NCI-H510A (cell line): ENCODE measurements at places on chromosomes 1 and 21.

GRCh38 chr1:3879099-3879498 lies 21.0 kb downstream of the C1orf174 start:
- DNase-seq: no peak

GRCh38 chr1:226417830-226418546 lies 10.1 kb upstream of the PARP1 start:
- DNase-seq: no peak

DNA sequence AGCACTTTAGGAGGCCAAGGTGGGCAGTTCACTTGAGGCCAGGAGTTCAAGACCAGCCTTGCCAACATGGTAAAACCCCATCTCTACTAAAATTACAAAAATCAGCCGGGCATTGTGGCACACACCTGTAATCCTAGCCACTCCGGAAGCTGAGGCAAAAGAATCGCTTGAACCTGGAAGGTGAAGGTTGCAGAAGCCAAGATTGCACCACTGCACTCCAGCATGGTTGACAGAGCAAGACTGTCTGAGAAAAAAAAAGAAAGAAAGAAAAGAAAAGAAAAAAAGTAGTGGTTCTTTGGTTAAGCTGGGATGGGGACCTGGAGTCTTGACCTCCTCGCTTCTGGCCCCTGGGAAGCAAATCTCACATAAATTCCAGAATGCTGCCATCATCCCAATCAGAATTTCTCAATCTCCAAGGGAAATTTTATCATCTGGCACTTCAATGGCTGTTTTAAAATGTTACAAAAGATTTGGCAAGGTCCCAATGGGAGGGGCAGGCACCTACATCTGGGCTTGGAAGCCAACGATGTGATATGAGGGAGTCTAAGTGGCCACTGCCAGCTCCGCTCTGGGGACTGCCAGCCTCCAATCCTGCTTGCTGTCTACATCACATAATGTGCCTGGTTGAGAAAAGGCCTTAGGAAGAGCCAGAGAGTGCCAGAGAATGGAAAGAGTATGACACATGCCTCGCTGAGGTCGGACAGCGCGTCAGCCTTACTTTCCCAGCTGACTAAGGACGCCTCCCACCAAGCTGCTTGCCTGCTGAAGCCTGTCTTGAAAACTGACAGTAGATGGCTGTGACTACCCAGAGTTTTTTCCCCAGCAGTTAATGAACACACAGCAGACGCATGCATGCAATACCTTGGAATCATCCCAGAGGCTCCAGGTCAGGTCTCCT lies 42.1 kb upstream of the SRP9 start:
- DNase-seq: no peak

- DNase-seq: no peak
These were observed 4.7 kb upstream of the SLAMF1 start for GRCh38 chr1:160651433-160652064.

DNA sequence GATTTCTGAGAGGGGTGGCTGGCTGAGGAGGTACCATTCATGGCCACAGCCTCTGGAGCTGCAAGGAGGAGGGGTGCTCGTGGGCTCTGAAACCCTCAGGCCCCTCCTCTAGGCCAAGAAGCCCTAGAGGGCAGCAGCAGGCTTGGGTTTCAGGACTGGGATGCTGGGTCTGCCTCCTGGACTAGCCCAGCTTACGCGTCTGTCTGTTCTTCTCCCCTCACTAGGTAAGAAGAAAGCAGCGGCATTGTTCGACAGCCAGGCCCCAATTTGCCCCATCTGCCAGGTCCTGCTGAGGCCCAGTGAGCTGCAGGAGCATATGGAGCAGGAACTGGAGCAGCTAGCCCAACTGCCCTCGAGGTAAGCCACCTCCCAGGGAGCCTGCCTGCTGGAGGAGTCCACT lies 60.3 kb downstream of the TMEM53 start:
- DNase-seq: no peak

DNA sequence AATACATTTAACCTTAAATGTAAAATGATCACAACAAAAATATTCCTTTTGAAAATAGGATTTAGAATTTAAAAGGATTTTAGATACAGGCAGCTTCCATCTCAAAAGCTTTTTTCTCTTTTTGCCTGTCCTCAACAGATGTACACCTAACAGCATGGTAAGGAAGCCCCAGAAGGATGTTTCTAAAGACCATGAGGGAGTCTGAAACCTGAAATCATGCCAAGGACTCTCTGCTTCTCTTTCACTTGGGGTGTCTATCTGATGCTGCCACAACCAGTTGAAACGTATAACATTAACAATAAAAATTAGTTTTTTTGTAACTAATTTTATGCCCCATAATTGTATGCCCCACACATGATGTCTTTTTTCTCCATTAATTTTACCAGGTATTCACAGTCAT lies 5.4 kb upstream of the ZNF281 start:
- DNase-seq: no peak

- no peak for DNase-seq
These were observed at the start of the genes SHE and TDRD10 for GRCh38 chr1:154502066-154502743. SHE (minus strand) TSS chr1:154502412; CDS start chr1:154502026, 386 bp downstream. TDRD10 (plus strand) TSS chr1:154502219; CDS start chr1:154506904, 4,685 bp downstream.

DNA sequence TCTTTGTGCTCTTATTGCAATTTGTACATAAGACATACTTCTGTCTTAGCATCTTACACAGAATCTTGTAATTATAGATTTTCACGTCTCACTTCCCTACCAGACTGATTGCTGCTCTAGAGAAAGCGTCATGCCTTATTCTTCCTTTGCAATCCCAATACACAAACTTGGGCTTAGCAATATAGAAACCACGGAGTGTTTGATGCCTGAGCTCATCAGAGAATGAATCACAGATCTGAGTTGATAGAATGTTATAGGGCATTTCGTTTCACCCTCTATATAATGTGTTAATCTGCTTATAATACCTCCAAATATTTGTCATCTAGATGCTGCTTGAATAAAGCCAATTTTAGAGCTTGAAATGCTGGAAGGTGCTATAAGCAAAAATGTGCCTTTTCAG lies 6.6 kb downstream of the FMO1 start:
- DNase-seq: no peak

DNA sequence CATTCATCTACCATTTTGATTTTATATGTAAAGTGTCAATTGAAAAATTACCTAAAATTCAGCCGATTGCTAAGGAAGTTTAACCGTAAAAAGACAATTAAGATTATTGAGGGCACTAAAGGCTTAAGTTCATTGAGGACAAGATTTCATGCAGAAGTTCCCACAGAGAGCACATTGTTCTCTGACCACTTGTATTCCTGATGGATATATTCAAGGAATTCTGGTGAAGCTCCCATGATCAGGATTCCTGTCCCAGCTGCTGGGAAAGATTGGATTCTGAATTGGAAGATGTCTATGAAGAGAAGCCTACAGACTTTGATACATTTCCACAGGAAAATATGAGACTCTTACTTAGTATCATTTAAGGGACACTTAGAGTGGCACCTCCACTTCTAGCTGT lies 209.2 kb upstream of the KCTD3 start:
- no peak for DNase-seq

DNA sequence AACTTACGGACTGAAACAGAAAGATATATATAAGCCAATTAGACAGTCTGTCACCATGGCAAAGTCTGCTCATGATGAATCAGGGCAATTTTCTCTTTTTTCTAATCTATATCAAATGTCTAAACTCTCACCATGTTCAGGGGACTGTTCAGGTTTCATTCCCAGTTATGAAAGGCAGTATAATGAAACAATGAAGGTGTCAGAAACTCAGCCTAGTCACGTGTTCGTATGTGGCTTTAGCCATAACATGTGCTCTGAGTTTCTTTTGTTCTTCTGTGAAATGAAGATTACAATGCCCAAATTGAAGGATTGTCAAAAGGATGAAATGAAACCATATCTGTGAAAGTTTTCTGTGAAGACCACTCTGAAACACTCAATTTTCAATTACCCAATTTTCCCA lies 392.9 kb downstream of the DSCAM start:
- no peak for DNase-seq

GRCh38 chr1:230735447-230735846 lies 11.7 kb upstream of the CAPN9 start:
- DNase-seq: peak; percentile 82

GRCh38 chr1:244651956-244652622 lies 837 bp upstream of the DESI2 start:
- no peak for DNase-seq

GRCh38 chr1:13892198-13892597 lies 192.2 kb downstream of the PRDM2 start:
- DNase-seq: no peak

- no peak for DNase-seq
These were observed 38.4 kb upstream of the CD101 start for GRCh38 chr1:116962987-116963639.

GRCh38 chr1:28675924-28676257 lies 7.3 kb downstream of the GMEB1 start:
- no peak for DNase-seq

- DNase-seq: peak; percentile 43
These were observed 35.6 kb upstream of the TMEM61 start for GRCh38 chr1:54944610-54945392.

- DNase-seq: no peak
These were observed 490.3 kb downstream of the TTLL7 start for GRCh38 chr1:83508485-83509151.
